ENCODE measurements at places on chromosomes 6 and 20. TPM values are rescaled to one million over a fixed set of nuclear protein-coding genes. Genes with fewer than 3 reads are reported as not detected.

Gene DACT2
- 1.6 TPM for polyA plus RNA-seq

- no peak for DNase-seq
Observed at GRCh38 chr6:37287519-37288157, 29.7 kb upstream of the TMEM217 start.

- DNase-seq, result no peak
Observed at GRCh38 chr20:58018590-58018989, 209.9 kb downstream of the ANKRD60 start.

GRCh38 chr6:15504581-15505350 is 158.1 kb downstream of the DTNBP1 start:
- DNase-seq, result peak; percentile 83

DNA sequence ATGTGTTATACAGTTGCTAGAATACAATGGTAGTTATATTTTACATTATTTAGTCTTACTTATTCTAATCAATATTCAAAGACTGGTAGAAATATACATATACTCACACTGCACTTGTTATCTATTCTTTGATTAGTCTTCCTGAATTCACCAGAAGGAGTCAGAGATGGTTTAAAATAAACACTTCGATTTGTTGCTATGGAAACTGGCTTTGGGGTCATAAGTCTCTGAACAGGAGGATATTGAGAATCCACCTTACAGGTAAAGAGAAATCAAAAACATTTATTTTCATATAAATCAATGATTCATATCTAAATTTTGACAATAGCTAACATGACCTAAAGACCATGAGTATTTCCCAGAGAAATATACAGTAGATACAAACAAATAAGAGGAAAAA is 41.6 kb downstream of the NUP153 start:
- no peak for DNase-seq

DNA sequence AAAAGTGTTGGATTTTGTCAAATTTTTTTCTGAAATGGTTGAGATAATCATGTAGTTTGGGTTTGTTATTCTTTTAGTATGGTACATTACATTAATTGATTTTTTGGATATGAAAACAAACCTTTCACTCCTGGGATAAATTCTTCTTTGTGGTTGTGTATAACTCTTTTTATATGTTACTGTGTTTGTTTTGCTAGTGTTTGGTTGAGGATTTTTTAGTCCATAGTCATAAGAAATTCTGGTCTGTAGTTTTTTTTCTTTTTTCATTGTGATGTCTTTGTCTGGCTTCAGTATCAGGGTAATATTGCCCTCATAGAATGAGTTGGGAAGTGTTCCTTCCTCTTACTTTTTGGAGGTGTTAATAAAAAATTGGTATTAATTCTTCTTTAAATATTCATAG is 122.2 kb upstream of the ATXN1 start:
- DNase-seq, result no peak

All from hindlimb muscle (tissue), 1 donor.